ENCODE measurements at places on chromosomes 5 and 9. TPM values are rescaled to one million over a fixed set of nuclear protein-coding genes. Genes with fewer than 3 reads are reported as not detected.

C5orf47 gene
- total RNA-seq: not detected

CARTPT gene
- not detected for total RNA-seq

DNA sequence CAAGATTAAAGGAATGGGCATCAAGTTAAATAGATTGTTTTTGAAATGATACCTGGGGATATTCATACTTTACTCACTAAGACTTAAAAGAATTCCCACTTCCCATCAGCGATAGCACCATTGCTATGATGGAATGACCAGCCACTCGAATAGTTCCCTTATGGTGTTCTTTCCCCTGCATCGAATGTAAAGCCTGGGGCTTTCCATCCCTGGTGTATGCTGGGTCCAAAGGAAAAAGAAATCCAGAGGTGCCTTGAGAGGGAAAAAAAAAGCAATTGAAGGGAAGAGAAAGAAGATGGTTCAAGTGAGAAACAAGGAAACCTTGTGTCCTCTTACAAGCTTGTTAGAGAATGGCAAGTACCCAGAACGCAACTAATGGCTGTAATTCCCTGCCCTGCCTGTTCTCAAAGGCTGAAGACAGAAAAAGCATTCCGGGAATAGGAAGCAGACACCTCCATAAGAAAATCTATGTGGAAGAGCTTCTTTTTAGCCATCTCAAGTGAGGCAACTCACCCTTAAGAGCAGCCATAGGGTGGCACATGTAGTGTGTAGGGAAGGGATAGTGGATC is 351.1 kb upstream of the DAB2 start:
- no peak for DNase-seq

GRCh38 chr5:122736086-122736845 is 38.6 kb upstream of the SNX2 start:
- DNase-seq: no peak

DNA sequence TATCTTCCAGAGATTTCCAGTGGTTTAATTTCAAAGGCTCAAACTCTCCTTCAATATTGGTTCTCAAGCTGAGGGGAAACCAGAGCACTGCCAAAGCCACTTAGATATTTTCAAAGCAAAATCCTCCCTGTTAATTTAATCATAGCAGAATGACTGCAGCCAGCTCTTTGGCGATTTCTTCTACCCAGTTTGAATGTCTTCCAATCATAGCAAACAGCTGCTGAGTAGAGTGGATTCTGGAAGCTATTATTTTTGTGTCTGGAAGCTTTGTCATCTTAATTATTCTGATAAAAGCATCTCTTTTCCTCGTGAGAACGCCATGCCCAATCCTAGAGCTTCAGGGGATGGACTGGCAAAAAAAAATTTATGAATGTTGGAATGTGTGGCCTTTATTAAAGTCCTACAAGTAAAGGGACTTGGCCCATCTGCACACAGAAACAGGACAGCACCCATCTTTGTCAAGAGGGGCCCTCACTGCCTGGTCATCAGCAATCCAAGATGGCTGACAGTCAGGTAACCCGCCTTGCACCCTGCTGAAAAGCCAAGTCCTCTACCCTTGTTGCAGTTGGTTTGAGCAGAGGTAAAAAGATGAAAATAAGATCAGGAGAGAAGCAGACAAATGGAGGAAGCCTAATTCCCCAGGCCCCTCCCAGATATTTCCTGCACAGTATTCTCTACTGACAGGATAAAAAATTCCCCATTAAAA is 125.1 kb downstream of the SUSD1 start:
- DNase-seq: no peak
